ENCODE measurements at places on chromosomes 11 and 22.
A peak's percentile ranks its signal among the peaks of the same experiment; 100 is the strongest.

DNA sequence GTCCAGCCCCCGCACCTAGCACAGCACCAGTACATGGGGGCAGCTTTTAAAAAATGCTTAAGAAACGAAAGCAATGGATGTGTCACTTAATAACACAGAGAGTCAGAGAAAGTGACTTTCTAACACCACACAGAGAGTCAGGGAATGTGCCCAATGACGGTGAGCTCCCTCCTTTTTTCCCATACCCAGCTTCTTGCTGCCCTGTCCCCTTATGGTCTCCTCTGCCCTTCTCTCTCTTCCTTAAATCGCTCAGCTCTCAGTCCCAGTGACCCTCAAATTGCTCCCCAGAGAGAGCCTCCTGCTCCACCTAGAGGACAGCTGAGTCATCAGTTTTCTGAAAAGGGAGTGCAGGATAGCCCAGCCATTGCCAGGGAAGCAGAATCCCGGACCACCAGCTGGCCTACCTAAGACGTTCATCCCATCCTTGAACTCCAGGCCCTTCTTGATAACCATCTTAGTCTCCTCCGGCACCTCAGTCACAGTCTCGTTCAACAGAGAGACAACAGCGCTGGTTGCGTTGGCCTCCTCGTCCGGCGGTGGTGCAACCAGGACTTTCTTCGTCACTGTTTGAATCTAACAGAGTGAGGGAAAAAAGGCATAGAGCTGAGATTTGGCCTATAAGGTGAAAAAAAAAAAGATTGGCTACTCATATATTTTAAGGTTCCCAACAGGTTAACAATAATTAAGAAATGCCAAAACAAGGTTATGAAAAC lies 113.5 kb downstream of the SLC1A2 start:
- peak; percentile 60 for DNase-seq

GRCh38 chr11:69682221-69682620 lies 7.1 kb upstream of the LTO1 start:
- DNase-seq, result no peak

- no peak for DNase-seq
Observed at GRCh38 chr11:76025068-76025467, 181.2 kb downstream of the WNT11 start.

- no peak for DNase-seq
Observed at GRCh38 chr11:64238076-64238475, 2.8 kb upstream of the FKBP2 start.

GRCh38 chr11:12402691-12403120 lies 25.3 kb downstream of the PARVA start:
- DNase-seq, result no peak

DNA sequence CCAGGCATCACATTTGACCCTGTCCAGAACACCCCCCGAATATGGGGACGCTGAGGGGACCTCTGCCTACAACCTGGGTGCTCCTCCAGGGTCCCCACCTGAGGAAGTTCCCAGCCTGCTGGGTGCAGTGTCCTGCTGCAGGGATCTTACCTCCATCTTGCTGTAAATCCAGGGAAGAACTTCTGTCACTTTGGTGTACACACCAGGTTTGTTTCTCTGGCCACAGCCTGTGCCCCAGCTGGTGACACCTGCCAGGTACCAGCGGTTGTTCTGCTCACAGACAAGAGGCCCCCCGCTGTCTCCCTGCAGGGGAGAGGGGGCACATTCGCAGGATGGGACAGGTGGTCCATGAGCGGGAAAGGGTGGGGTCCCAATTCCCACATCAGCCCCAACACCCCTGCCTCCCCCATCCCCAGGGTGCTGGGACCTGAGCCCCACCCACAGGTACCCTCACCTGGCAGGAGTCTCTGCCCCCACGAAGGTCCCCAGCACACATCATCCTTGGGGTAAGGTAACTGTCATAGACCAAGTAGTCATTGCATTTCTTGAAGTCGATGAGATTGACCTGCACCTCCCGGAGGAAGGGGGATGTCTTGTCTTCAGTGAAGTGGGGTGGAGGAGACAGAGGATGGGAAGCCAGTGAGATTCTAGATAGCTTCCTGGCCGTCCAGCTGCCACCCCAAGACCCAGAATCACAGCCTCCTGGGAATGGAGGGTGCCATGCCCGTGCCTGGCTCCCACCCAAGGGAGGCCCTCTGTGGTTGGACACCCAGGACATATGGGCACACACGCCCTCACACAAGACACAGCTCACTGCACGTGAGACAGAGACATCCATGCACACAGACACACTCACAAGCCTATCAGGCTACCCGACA lies 25.5 kb downstream of the TMPRSS13 start:
- DNase-seq, result no peak

DNA sequence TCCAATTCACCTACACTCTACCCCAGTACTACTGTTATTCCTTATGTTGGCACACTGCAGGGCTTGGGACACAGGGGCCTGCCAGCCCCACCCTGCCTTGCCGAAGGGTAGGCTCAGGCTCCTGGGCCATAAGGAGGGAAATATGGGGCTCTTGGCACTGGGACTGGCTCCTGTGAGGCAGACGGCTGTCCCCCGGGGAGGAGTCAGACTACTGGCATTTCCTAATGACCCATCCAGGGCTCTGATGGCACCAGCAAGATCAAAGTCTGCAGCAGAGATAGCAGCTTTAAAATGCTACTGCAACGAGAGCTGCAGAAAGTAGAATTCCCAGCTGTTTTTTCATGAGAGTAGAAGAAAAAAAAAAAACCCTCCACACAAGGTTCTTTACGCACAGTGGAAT lies 42.2 kb upstream of the CYP2D6 start:
- DNase-seq, result no peak

DNA sequence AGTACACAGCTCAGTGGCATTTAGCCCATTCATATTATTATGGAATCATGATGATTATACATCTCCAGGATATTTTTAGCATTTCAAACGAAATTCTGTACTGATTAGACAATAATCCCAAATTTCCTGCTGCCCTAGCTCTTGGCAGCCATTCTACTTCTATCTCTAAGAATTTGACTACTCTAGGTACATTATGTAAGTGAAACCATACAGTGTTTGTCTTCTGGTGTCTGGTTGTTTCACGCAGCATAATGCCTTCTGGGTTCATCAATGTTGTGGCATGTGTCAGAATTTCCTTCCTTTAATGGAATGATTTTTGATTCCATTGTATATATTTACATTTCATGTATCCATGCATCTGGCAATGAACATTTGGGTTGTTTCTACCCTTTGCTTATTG lies 517.7 kb downstream of the ETS1 start:
- no peak for DNase-seq

- DNase-seq, result no peak
Observed at GRCh38 chr11:3041699-3042441, 15.4 kb downstream of the CARS1 start.

DNA sequence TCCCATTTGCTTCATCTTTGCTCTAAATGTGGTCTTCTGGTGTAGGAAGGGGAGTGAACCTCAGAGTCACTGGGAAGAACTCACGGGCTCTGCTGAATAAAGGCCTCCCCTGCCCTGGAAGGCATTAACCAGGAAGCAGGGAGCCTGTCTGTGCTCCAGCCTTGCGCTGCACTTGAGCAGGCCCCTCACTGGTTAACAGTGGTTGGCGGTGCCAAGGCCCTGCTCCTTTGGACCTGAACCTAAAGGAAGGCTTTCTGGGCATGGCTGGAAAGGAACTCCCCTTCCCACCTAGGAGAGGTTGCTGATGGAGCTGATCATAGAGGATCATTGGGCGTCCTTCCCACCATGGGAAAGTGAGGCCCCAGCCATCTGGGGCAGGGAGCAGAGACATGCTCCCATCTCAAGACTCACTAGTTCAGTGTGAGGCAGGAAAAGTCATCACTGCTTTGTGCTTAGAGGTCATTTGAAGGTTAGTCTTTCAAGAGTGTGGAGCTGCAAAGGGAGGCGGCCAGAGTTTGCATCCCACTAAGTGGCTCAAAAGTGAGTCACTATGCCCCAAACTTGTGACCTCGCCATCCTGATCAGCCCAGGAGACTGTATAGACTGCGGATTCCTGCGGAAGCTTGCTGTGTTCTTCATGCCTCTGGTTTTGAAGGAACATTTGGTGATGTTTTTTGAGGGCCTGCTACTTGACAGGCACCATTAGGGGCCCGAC lies 50.4 kb downstream of the DBX1 start:
- no peak for DNase-seq

GRCh38 chr22:41992496-41992895 lies 6.1 kb upstream of the WBP2NL start:
- DNase-seq, result no peak

GRCh38 chr11:117020869-117021564 lies 77.2 kb downstream of the SIK3 start:
- DNase-seq, result no peak

GRCh38 chr22:18005201-18005926 lies 19.0 kb downstream of the MICAL3 start:
- DNase-seq, result no peak

DNA sequence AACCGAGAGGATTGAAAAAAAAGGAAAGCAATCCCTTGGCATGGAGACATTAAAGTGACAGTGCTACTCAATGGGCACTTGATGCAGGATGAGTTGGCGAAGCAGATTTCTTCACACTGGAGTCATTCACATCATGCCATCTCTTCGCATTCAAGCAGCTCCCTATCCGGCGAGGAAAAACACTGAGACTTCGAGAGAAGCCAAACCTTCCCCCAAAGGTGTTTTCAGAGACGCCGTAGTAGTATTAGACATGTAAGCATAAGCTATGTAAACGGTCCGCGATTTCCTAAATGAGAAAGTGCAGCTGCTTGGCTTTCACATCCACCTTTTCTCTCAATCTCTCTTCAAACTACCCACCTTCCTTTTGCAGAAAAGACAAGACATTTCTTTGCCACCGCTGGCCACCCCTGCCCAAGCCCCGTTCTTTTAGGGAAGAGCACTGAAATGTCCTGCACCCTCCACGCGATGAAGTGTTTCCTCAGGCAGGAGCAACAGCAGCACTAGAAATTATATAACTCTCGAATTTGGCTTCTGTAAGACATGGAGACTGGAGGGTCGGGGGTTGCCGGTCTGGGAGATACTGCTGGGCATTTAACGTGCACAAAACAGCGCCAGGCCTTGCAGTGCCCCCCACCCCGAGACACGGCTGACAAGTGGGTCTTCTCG lies at the start of gene DLG2:
Gene DLG2, minus strand, starts transcription at position 13 of the 666 bp plus-strand sequence.
- DNase-seq, result peak; percentile 55

DNA sequence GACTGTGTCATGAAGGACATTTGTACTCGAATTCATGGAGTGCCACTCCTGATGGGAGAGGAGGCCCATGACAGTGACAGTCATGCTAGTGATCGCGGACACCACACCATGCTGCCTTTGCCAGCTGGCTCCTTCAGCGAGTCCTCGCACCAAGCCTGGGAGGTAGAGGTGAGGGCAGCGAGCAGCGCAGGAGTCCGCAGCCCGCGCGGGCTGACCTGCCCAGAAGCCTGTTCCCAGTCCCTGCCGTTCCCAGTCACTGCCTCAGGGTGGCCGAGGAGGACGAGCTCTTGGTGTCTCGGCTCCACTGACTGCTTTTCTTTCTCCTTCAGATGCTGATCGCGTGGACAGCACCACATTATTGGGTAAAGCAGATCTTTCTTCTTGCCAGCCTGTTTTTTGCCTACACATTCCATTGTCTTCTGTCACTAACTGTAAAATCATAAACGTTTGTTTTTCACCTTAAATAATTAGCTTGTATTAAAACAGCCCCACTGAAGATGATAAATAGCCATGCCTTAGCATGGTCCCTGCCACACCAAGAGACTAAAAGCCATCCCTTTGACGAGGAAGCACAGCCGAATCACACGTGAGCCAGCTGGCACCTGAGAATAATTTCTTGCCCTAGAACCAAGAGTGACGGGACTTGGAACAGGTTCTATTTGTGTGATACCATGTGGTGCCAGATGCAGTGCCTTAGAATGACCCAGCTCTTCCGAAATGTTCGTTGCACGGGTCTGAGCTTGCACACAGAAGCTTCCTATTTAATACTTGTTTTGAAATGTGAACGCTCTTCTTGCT lies 25.5 kb downstream of the FAM118A start:
- peak; percentile 67 for DNase-seq

GRCh38 chr11:19073454-19074415 lies 13.2 kb upstream of the MRGPRX2 start:
- no peak for DNase-seq

- peak; percentile 96 for DNase-seq
Observed at GRCh38 chr11:1825039-1825740, 9.6 kb upstream of the SYT8 start.

- DNase-seq, result no peak
Observed at GRCh38 chr11:115501893-115502589, 2.2 kb downstream of the CADM1 start.

- DNase-seq, result no peak
Observed at GRCh38 chr22:21622919-21623647, 6.7 kb downstream of the YDJC start.

DNA sequence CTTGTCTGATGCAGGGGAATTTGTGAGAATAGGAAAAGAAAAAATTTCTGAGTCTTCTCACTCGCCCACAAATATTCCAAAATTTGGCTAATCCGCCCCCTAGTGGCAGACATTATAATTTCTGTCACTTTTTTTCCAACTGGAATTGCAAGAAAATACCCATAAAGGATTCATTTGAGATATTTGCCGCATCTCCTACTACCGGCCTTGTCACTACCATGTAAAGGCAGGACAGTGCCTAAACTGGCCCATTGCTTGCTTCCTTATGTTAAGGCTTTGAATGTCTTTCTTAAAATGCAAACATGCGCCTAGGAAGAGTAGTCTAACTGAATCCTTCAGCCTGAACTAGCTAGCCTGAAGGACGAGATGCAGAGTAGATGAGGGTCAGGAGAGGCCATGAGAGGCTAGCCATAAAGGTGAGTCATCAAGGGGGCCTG lies 9.3 kb upstream of the CEP295 start:
- DNase-seq, result no peak

- no peak for DNase-seq
Observed at GRCh38 chr22:43376765-43377547, 33.8 kb upstream of the SCUBE1 start.

DNA sequence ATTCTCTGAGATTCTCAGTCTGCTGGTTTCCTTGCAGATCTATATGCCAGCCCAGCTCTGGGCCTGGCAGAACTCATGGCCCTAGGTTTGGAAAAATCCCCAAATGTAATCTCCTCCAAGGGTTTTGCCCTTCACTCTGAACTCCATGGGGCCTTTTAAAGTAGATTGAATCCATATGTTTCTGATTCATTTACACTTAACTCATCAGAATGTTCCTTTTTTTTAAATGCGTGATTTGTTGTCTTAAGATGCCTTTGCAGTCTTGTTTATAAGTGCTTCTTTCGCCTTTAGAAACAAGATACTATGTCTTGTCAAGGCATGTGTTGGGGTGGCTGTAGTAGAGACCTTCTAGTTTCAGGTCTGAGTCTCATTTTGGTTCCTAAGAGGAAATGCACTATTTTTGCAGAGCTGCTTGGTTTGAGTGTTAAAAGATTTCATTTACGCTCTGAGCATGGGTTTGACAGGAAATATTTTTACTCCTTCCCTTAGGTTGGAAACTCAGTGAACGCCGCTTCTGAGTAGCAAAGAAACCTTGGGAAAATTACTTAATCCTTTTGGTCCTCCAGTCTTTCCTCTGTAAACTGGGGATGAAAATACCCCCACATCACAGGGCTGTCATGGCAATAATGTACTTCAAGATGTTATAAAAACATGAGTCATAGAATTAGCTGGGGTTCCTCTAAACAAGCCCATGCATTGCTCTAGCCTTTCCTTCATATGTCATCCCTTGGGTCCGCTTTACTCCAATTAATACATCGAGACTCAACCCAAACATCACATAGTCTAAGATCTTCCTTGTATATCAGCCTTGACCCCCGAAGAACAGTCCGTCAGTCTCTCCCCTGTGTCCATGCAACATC lies 83.5 kb downstream of the SNX19 start:
- DNase-seq, result no peak

GRCh38 chr11:36450110-36450572 lies 59.9 kb downstream of the TRAF6 start:
- DNase-seq, result no peak

GRCh38 chr22:39985383-39986035 lies 9.2 kb upstream of the FAM83F start:
- no peak for DNase-seq

- no peak for DNase-seq
Observed at GRCh38 chr11:17822401-17822781, 87.8 kb downstream of the KCNC1 start.

Measured in ecto neural progenitor cell (in vitro differentiated cells).